ENCODE measurements at places on chromosomes 3 and 15.

- no peak for DNase-seq
Measured at GRCh38 chr3:159418571-159419526, 569.8 kb upstream of the IL12A start.

DNA sequence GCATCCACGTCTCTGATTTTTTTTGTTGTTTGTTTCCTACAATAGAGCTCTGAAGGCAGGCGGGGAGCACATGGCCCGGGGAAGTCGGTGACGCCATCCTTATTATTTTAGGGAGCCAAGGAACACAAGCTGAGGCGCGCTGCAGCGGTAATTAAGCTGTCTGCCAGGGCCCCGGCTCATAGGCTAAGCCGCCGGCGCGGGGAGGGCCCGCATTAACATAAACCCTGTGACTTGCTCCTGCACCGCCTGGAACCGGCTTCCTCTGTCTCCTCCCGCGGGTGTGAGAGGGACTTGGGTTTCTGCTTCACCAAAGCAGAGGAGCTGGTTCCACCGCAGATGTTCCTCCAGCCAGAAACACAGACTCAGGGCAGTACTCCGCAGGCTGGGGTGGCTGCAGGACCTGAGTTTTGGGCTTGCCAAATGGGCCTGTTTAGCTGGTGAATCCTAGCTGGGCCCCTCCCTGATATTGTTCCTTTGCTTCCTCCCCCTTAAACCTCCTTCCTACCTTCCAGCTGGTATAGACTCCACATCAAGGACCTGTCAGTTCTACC is 25.3 kb downstream of the ANP32A start:
- no peak for DNase-seq

DNA sequence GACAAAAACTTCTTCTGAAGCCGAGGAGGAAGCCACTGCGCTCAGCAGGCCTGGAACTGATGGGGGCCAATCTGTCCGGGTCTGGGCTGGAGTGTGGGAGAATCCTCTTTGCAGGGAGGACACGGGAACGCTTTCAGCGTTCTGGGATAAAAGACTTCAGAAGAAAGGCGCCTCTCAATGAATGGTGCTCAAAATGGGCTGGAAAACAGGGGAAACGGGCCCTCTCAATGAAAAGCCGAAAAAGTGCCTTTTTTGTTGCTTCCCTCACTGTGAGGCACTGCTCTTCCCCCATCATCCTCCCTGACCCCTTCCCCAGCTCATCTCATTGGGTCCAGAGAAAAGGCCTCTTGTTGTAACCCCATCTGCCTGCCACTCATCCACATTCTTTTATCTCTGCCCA is 119.5 kb upstream of the LRIG1 start:
- no peak for DNase-seq

DNA sequence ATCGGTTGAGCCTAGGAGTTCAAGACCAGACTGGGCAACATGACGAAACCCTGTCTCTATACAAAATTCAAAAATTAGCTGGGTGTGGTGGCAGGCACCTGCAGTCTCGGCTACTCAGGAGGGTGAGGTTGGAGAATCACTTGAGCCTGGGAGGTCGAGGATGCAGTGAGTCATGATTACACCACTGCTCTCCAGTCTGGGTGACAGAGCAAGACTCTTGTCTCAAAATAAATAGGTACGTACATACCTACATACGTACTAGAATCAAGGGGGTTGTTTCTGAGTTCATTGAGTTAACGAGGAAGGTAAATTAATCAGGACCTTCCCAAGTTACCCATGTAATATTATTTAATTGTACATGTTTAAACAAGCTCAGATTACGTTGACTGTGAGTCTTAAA is 97.5 kb downstream of the CHL1 start:
- DNase-seq: no peak

DNA sequence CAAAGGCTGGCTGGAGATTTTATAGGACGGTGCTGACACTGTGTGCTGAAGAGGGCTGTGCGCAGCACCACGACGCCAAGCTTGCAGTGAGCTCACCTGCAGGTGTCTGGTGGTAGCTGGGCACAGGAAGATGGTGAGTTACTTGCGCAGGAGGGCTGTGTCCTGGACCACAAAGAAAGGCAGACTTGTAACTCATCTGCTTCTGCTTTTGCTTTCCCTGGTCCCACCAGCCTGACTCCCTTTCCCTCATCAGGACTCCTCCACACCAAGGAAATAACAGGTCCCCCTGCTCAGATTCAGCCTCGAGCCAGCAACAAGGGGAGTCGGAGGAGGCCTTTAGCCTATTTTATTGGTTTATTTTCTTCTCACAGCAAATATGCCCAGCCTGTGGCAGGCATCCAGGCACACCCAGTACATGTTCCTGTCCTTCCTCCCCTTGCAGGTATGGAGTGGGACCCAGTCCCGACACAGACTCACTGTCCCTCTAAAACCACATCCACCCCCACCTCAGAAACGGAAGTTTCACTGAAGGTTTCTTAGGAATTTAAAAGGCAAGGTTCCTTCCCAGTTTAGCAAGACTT is 35.6 kb upstream of the FLNB start:
- no peak for DNase-seq

DNA sequence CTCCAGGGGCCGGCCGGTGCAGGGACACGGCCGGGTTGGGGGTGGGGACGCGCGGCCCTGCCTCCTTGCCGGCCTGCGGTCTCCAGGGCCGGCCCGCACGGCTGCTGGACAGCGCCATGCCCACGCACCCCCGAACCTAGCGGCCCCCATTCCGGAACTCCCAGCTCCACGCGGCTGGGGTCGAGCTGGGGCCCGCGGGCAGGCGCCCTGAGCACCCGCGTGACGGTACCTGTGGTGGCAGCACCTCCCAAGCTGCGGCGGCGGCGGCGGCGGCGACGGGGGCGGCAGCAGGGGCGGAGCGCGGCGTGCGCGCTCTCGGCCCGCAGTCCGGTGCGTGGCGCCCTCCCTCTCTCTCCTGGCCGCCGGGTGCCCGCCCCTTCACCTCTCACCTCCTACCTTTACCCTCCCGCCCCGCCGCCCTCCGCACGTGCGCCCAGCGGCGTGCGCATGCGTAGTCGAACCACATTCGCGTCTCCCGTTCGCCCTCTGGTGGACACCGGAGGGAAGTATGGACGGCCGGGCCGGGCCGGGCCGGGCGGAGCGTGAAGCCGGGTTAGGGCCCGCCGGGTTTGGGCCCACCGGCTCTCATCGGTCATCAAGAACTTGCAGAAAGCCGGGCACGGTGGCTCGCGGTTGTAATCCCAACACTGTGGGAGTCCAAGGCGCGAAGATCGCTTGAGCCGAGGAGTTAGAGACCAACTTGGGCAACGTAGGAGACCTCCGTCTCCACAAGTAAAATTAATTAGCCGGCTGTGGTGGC is at the start of gene SCAP:
TSS of gene SCAP (minus strand) at position 372 of the 760 bp plus-strand sequence. CDS start 32,948 bp downstream, outside the sequence.
- peak; percentile 92 for DNase-seq

GRCh38 chr3:105888621-105889579 is 20.1 kb upstream of the CBLB start:
- no peak for DNase-seq

- no peak for DNase-seq
Measured at GRCh38 chr3:32176989-32177701, 61.3 kb upstream of the CMTM8 start.

DNA sequence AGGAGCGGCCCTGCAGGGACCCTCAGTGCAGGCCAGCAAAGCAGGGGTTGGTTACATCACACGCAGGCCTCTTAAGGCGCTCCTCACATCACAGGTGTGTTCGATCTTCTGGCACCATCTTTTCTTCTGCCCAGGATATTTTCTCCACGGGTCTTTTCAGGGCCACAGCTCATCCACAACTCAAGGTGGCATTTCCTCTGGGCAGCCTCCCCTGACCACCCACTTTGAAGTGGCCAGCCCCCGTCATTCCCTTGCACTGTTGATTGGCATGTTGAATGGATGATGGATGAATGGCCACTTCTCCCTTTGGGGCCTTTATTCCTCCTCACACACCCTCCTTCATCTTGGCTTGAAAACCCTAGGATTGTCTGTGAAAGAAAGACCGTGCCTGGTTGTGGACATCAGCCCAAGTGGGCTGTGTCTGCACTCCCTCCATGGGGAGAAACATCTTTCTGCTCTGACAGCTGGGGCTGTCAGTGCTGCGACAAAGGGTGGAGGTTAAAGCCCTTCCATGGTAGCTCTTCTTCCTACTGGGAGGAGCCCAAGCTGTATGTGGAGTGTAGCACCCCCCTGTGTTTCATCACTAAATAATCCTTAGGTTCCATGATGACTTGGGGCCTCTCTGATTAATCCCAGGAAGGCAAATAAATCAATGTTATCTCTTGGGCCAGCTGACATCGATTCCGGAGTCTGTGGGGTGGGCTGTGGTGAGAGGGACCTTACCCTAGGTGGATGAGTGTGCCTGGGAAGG is 102.5 kb downstream of the EPHB1 start:
- no peak for DNase-seq

DNA sequence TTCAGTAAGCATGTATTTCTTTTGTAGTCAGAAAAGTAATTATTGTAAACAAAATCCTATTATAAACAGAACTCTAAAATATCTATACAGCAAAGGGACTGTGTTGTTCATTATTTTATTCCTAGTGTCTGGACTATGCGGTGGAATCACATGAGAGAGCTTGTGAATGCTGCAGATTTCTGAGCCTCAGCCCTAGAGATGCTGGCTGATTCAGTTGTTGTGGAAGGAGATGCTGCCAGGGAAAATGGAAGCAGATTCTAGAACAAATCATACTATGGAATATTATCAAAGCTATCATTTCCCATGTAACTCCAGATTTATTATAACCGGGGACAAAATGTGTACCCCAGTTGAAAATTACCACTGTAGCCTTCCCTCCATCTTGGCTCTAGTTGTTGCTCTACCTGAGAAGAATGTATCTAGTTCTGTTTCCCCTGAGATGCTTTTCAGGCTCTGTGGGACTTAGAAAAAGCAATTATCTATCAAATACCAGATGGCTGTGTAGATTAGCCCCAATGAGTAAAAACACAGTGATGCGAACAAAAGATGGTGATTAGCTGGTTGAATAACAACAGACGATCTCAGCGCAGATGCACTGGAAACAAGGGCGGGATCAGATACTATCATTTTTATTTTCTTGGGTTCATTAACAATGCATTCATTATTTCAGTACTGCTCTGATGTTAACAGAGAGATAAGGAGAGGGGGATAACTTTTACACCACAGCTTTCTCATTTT is 131.3 kb downstream of the TMEM108 start:
- DNase-seq: no peak

- DNase-seq: no peak
Measured at GRCh38 chr3:174132006-174132405, 727.1 kb upstream of the NAALADL2 start.

GRCh38 chr3:187072102-187072501 is 67.2 kb downstream of the RPL39L start:
- DNase-seq: no peak

DNA sequence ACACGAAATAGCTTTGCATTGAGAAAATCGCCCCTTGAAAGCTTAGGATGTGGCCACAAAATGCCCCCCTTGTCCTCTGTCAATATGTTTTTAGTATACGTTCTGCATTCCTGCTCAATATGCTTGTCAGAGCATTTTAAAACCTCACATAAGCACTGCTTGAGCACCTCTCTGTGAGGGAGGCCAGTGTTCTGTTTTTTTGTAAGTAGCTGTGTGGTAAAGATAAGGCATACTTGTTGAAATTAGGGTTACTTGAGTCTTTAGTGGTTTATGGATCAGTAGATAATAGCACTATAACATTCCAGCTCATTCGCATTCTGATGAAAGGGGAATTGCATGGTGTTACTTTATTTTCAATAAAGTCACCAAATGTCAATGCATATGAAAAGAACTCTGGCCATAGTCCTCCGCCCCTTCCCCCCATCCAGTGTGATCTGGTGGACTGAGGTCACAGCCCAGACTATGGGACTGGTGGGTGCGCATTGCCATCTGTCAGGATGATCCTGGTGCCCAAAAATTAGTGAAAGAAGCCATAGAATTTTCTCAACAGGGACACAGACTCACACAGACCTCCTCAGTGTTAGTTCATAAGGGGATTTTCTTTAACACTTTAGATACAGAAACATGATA is 33.1 kb downstream of the IL1RAP start:
- no peak for DNase-seq
